Kidney epithelial cell (primary cell): ENCODE measurements at places on chromosomes 12 and 14.

DNA sequence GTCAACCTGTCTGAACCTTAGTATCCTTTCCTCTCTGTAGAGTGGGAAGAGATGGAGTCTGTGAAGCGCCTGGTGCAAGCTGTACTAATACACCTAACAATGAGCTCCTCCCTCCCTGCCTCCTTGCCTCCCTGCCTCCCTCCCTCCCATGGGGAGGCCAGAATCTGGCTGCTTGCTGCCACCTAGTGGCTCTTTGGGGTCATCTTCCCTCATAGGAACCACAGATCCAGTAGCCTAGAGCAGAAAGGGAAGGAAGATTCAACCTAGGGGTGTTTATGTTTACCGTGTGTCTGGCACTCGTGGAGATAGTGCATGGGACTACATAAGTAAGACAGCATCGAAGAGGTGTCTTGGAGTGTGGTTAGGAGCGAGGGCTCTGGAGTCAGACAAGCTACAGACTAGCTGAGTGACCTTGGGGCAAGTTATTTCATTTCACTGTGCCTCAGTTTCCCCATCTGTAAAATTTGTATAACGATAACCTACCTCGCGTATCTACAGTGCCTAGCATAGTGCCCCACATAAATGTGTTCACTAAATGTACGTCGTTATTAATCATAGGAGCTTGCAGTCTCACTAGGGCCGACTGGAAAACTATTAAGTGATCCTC lies 35.5 kb upstream of the TSPAN9 start:
- peak; percentile 32 for DNase-seq

DNA sequence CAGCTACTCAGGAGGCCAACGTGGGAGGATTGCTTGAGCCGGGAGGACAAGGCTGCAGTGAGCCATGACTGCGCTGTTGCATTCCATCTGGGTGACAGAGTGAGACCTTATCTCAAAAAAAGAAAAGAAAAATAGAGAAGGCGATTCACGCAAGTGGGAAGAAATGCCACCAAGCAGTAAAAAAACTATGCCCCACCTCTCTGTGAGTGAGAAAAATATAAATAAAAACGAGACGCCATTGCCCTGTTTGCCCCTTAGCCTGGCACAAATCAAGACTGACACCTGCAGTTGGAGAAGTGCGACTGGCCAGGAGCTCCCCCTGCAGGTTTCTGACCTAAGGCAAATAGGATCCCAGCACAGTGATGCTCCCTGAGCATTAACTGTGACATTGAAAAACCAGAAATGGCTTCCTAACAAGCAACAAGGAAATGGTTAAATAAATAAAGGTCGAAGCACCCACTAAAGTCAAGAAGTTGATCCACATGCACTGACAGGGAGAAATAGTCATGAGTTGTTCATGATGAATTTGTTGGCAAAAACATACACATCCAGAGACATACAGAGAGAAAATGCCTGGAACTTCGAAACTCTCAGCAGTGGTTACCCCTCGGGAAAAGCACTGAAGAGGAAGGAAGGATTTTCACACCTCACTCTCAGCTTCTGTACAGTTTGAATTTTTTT lies 21.1 kb downstream of the GSC start:
- no peak for DNase-seq

GRCh38 chr12:1351926-1352325 lies 242.5 kb downstream of the FBXL14 start:
- DNase-seq, result no peak

DNA sequence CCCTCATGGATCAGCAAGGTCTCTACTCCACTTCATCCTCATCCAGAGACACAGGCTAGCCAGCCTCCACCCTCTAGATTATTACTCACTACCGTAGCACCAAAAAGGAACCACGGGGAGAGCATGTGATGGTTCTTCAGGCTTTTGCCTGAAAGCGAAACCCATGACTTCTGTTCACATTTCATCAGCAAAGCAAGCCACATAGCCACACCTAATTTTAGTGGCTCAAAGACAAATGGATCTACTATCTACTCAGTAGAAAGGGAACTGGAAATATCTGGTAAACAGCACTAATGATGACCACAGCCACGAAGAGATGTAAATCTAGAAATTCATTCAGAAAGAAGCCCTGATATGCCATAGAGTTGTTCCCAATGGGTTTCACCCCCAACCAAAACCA lies 51.4 kb downstream of the VCPKMT start:
- DNase-seq, result no peak

GRCh38 chr12:10147714-10148403 lies 17.9 kb upstream of the CLEC7A start:
- DNase-seq, result no peak

GRCh38 chr14:51360592-51360991 lies 120.5 kb downstream of the TMX1 start:
- DNase-seq, result no peak
